ENCODE measurements at places on chromosomes 5 and 9. TPM values are rescaled to one million over a fixed set of nuclear protein-coding genes. Genes with fewer than 3 reads are reported as not detected.

DNA sequence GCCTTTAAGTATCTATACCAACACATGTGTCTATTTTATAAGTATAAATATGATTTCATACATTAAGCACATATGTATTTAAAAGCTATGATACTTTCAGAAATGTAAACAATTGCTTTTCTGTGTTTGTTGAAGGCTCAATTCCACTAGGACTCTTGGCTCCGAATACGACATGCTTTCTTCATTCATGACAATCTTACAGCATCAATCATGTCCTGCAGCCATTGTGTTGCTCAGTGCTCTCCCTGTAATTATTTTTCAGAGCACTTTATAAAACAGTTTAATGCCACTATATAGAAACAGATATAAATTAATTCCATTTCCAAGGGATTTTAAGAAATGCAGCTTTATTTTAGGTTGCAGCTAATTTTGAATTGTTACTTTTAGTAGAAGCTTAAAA lies 167.3 kb downstream of the TAF11L14 start:
- no peaks in the 10 kb centered on the region for H3K27me3 ChIP-seq
- no peak overlapping the region for H3K4me3 ChIP-seq
- no peaks in the 10 kb centered on the region for H3K36me3 ChIP-seq
- no peak overlapping the region for H3K27ac ChIP-seq
- no peak for DNase-seq

The GNA14 gene
- 0.29 TPM for total RNA-seq

DNA sequence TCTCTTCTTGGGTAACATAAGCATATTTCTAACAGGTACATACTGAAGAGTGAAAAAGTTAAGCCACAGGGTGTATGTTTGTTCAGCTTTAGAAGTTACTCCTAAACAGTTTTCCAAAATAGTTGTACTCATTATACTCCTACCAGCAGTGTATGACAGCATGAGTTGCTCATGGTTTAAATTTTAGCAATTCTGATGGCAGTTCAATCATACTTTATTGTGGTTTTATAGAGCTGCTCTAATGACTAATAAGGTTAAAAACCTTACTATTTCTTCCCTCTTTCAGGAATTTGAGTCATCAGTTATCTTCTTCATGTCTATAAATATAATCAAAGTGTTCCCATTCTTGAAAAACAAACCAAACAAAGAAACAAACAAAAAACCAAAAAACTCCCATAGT lies 81.5 kb downstream of the CAAP1 start:
- no peak for DNase-seq
- no peaks in the 10 kb centered on the region for H3K4me1 ChIP-seq
- no peaks in the 10 kb centered on the region for H3K36me3 ChIP-seq
- H3K27me3 ChIP-seq, result no peaks in the 10 kb centered on the region
- no peak overlapping the region for H3K4me3 ChIP-seq

GRCh38 chr5:163350083-163350482 lies 87.3 kb upstream of the CCNG1 start:
- H3K27me3 ChIP-seq, result peaks cover 10% of the 10 kb centered on the region
- H3K4me1 ChIP-seq, result no peaks in the 10 kb centered on the region
- H3K4me3 ChIP-seq, result no peak overlapping the region
- no peak for DNase-seq
- H3K36me3 ChIP-seq, result no peaks in the 10 kb centered on the region

The MEF2C gene
- 0.83 TPM for total RNA-seq

- no peaks in the 10 kb centered on the region for H3K4me1 ChIP-seq
- no peak overlapping the region for H3K27ac ChIP-seq
- no peaks in the 10 kb centered on the region for H3K27me3 ChIP-seq
- no peaks in the 10 kb centered on the region for H3K36me3 ChIP-seq
These were observed 97.6 kb downstream of the OLFM1 start for GRCh38 chr9:135185060-135185459.

DNA sequence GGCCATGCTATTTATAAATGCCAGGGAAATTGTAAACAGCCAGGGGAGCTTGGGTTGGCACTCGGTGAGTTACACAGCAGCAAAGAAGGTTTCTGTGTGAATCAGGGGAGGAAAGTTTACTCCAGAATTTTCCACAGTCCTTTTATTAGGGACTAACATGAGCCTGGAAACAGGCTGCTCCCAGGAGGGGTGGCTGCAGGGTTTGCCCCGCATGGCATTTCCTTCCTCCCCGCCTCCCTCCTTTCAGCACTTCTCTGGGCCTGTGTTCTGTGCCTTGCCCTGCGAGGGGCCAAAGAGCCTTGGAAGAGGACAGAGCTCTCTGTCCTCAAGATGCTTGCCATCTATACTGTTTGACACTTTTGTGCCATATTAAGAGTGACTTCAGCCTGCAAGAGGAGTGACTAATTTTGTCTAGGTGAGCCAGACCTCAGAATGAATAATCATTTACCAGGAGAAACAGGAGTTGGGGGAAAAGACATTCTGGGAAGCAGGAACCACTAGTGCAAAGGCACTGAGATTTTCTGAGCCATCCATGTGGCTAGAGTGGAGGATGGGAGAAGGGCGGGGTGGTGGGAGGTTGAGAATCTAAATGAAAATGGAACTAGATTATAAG lies 1.8 kb downstream of the GSN start:
- H3K4me1 ChIP-seq, result peaks cover 25% of the 10 kb centered on the region
- H3K36me3 ChIP-seq, result no peaks in the 10 kb centered on the region

The PPP3R2 gene
- not detected for total RNA-seq

The TAF11L5 gene
- not detected for total RNA-seq

- H3K4me3 ChIP-seq, result no peak overlapping the region
- no peak overlapping the region for H3K27ac ChIP-seq
- DNase-seq, result no peak
- no peaks in the 10 kb centered on the region for H3K36me3 ChIP-seq
- H3K27me3 ChIP-seq, result peaks cover 22% of the 10 kb centered on the region
These were observed 25.6 kb downstream of the STC2 start for GRCh38 chr5:173302546-173303155.

The WWC1 gene
- total RNA-seq, result not detected

- H3K27ac ChIP-seq, result no peak overlapping the region
- peaks cover 13% of the 10 kb centered on the region for H3K27me3 ChIP-seq
- DNase-seq, result peak; percentile 55
These were observed 218.2 kb downstream of the MAST4 start for GRCh38 chr5:66814146-66814991.

DNA sequence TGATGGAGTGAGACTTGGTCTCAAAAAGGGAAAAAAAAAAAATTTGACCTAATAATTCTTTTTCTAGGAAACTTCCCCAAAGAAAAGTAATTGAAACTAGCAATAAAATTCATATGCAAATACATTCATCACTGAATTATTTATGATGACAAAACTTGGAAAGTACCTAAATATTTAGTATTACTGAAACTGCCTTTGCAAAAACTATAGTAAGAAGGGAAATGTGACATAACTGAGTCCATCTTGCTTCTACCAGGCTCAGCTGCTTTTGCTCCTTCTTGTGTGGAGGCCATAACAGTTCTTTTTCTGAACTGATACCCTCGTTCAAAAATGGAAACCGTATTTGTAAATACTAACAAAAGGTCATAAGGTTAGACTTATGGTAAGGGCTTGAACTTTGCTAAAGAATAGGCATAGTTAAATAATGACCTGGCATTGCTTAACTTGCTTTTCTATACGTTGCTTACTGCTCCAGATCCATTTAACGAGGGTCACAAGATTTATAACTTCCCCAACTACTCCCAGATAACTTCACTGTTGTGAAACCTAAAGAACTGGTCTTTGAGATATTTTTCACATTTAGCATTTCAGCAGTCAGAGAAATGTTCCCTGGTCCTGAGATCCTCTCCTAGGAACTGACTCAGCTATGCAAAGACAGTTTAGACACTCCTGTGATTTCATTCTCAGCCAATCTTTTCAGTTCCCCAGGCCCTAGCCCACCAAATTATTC lies 68.4 kb downstream of the CFAP95 start:
- H3K36me3 ChIP-seq, result no peaks in the 10 kb centered on the region
- no peak overlapping the region for H3K4me3 ChIP-seq
- H3K4me1 ChIP-seq, result peaks cover 6% of the 10 kb centered on the region
- DNase-seq, result no peak
- no peak overlapping the region for H3K27ac ChIP-seq

- no peaks in the 10 kb centered on the region for H3K4me1 ChIP-seq
- H3K27ac ChIP-seq, result no peak overlapping the region
- no peak for DNase-seq
- H3K36me3 ChIP-seq, result no peaks in the 10 kb centered on the region
- H3K4me3 ChIP-seq, result no peak overlapping the region
These were observed 24.8 kb upstream of the ALDH1A1 start for GRCh38 chr9:72977670-72978069.

The FCN2 gene
- total RNA-seq, result not detected

GRCh38 chr5:93884254-93884653 lies 142.9 kb upstream of the POU5F2 start:
- peaks cover 7% of the 10 kb centered on the region for H3K4me1 ChIP-seq
- H3K4me3 ChIP-seq, result no peak overlapping the region
- no peak for DNase-seq
- H3K36me3 ChIP-seq, result peaks cover 2% of the 10 kb centered on the region

The LHX3 gene
- total RNA-seq, result 0.17 TPM

DNA sequence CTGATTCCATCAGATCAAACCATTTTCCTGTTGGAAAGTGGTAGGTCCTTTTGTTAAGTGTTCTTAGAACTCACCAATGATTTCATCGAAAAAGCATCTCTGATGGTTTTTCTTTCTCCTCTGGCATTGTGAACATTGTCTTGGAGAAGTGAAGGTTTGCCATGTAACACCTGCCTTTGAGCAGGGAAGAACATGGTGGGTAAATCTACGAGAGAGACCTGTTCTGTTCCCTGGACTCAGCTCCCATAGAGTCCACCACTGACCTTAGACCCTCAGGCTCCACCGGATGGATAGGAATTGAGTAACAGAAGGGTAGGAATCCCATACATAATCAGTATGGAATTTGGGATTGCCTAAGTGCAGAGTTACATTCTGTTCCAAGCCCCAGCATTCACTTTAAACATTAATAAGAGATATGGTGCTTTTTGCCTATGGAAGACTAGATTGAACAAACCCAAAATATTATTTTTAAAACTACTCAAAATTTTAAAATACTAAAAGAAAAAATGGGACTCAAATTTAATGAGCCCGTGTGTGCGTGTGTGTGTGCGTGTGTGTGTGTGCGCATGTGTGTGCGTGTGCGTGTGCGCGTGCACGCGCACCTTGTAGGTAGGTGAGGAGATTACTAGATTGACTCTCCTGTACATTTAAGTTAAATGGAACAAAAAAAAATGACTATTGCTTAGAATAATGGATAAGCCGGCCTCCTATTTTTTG lies 92.0 kb downstream of the C9orf152 start:
- H3K4me3 ChIP-seq, result no peak overlapping the region
- H3K27me3 ChIP-seq, result no peaks in the 10 kb centered on the region
- H3K27ac ChIP-seq, result no peak overlapping the region
- H3K4me1 ChIP-seq, result no peaks in the 10 kb centered on the region

DNA sequence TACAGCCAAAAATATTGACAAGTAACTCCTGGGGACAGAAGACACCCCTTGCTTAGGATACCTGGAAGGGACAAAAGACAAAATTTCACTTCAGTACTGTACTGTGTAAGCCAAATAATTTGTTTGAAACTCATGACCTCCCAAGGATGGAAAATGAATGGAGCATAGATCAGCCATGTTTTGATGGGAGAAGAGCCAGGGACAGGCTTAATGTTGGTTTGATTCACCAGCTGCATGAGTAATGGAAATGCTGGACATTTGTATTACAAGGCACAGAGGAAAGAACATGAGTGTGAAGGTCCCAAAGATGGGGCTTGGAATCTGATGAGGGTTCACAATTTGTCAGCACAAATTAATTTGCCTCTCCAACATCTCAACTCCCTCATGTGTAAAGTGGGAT lies 122.8 kb downstream of the ENC1 start:
- peaks cover 1% of the 10 kb centered on the region for H3K36me3 ChIP-seq
- no peak overlapping the region for H3K4me3 ChIP-seq
- no peak overlapping the region for H3K27ac ChIP-seq
- no peak for DNase-seq
- peaks cover 32% of the 10 kb centered on the region for H3K27me3 ChIP-seq

DNA sequence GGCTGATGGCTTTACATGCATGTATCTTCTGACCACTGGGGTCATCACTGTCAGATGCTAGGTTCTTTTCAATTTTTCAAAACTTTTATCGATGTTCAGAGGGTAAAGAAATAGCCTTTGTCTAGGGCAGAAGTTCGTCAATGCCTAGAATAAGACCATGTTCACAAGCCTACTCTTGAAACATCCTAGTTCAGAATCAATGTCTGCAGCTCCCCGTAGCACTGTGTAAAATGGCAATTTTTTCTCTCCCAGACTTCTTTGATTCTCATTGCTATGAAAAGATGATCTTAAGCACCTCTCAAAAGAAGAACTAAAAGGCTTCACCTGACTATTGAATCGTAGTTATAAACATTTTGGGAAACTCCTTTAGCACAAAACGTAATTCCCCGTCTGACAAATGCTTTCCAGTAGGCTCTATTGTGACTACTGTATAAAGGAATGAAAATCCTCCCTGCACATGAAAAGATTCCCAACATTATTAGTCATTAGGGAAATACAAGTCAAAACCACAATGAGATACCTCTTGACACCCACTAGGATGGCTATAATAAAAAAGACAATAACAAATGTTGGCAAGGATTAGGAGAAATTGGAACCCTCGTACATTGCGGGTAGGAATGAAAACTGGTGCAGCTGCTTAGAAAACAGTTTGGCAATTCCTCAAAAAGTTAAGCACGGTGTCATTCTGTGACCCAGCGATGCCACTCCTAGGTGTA lies 263.5 kb downstream of the ARHGAP26 start:
- H3K27me3 ChIP-seq, result no peaks in the 10 kb centered on the region
- peaks cover 2% of the 10 kb centered on the region for H3K36me3 ChIP-seq
- peaks cover 62% of the 10 kb centered on the region for H3K4me1 ChIP-seq
- H3K27ac ChIP-seq, result peak overlapping the region; percentile 34
- no peak for DNase-seq

DNA sequence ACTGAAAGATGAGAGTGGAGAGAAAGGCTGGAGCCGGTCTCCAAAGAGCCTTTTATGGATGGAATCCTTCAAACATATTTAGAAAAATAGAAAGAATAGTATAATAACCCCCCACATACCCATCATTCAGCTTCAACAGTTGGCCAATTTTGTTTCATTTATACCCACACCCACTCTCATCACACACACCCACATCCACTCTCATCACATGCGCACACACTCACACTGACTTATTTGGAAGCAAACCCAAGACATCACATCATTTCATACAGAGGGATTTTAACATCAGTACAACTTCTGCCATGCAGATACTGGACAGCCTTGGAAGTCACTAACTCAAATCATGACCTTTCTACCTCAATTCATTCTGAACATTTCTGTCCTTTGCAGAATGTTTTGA lies 72.8 kb upstream of the CPLX2 start:
- no peaks in the 10 kb centered on the region for H3K4me1 ChIP-seq
- peaks cover 2% of the 10 kb centered on the region for H3K36me3 ChIP-seq
- H3K27me3 ChIP-seq, result peaks cover 75% of the 10 kb centered on the region
- no peak for DNase-seq

The PDGFRB gene
- 0.34 TPM for total RNA-seq

DNA sequence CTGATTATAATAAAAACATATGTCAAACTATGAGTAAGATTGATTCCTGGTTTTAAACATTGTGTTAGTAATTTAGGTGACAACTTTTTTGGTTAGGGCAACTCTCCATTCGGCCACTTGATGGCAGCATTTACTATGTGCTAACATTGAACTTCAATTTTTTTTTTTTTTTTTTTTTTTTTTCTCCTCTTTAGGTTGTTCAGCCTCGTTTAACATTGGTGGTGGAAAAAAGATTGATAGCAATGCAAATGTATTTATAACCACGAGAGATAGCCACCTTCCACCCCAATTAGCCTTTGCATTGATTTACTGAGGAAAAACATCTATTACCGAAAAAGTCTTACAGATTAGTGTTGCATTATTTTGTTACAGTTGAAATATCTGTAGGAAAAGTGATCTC lies 159.1 kb downstream of the CSNK1G3 start:
- no peaks in the 10 kb centered on the region for H3K4me1 ChIP-seq
- no peak overlapping the region for H3K27ac ChIP-seq
- H3K4me3 ChIP-seq, result no peak overlapping the region
- peaks cover 10% of the 10 kb centered on the region for H3K27me3 ChIP-seq
- peak; percentile 48 for DNase-seq

Measured in activated T-cell treated with anti-CD3 and anti-CD28 coated beads, Interleukin-2, amount 50 U/mL, for 72 hours (primary cell).